ENCODE measurements at places on chromosomes 1 and 21. TPM values are rescaled to one million over a fixed set of nuclear protein-coding genes. Genes with fewer than 3 reads are reported as not detected.

The TMEM200B gene
- total RNA-seq: not detected

The TACSTD2 gene
- 0.23 TPM for total RNA-seq

The MIXL1 gene
- not detected for total RNA-seq

The CIART gene
- 3.6 TPM for total RNA-seq

The MX2 gene
- total RNA-seq: 97.2 TPM

The BRINP2 gene
- not detected for total RNA-seq

The NUAK2 gene
- 8.6 TPM for total RNA-seq

The DENND2D gene
- 62.4 TPM for total RNA-seq

The AQP10 gene
- total RNA-seq: 8.9 TPM

- no peak for DNase-seq
These were observed 37.3 kb downstream of the CHAF1B start for GRCh38 chr21:36422279-36423098.

DNA sequence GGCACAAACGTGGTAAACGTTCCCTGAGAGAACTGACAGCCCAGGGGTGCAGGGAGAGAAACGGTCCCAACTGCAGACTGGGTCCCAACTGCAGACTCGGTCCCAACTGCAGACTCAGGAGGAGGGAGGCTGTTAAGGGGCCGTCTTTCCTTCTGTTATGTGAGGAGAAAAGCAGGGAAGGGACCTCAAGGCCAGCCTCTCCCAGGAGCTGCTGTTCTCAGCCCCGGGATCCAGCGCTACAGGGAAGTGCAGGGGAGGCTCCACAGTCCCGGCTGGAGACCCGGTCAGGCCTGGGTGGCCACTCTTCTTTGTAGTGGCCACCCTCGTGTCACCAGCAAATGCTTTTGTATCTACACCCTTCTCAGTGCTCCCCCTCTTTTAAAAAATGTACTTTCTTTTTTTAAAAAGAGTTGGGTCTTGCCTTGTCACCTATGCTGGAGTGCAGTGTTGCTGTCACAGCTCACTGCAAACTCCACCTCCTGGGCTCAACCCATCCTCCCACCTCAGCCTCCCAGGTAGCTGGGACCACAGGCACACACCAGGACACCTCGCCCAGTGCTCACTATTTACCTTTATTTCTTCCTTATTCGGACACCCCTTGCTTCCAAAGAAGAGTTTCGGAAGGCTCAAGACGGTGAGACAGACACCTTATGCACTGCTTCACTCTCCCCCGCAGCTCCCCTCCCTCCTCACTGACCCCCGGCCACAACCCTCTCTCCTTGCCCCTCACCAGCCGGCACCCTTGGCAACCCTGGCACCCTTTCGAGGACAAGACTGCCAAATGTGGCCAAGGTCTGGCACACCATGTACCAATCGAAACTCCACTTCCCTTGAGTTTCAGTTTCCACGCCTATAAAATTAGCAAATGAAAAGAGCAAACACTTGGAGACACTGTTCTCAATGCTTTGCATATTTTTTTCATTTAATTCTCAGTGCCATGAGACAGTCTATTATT, 21.8 kb downstream of the CAPN2 start:
- DNase-seq: no peak

- no peak for DNase-seq
These were observed 11.8 kb upstream of the PGD start for GRCh38 chr1:10386761-10387676.

- no peak for DNase-seq
These were observed 852 bp downstream of the TMEM50A start for GRCh38 chr1:25338986-25339385.

DNA sequence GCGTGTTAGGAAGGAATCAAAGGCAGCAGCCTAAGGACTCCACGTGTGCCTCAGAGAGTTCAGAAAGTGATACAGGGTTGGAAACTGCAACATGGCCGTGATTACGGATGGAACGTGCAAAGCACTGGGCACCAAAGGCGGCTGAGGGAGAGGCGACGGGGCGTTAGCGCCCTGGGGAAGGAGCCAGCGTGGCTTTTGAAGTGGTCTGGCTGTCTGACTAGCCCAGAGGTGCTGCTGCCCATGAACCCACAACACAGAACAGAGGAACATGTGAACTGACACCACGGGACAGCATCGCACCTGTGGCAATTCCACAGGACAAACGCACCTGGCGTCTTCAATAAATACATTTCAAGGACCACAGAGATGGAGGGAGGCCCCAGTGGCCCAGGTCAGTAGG, 18.0 kb upstream of the TMEM52 start:
- DNase-seq: no peak
